Spleen (tissue), 13 donors: ENCODE measurements at places on chromosomes 6 and 20. TPM values are rescaled to one million over a fixed set of nuclear protein-coding genes. Genes with fewer than 3 reads are reported as not detected.

DNA sequence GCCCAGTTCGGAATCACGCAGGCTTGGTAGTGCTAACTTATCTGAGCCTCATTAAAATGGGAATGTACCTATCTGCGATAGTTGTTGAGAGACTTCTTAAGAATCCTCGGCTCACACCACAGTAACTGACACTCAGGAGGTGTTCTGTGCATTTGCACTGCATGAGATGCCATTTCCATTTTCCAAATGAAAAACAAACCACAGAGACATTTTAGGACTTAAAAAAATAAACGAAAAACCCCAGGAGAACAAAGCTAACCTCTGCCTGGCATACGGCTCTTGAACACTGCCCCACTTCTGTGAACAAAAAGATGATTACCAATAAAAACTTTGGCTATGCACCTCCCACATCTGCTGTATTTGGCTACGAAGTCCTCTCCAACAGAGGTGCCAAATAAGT, 37.6 kb downstream of the BEND3 start:
- no peak overlapping the region for H3K27ac ChIP-seq
- H3K4me3 ChIP-seq, result no peak overlapping the region
- H3K4me1 ChIP-seq, result no peaks in the 10 kb centered on the region

DNA sequence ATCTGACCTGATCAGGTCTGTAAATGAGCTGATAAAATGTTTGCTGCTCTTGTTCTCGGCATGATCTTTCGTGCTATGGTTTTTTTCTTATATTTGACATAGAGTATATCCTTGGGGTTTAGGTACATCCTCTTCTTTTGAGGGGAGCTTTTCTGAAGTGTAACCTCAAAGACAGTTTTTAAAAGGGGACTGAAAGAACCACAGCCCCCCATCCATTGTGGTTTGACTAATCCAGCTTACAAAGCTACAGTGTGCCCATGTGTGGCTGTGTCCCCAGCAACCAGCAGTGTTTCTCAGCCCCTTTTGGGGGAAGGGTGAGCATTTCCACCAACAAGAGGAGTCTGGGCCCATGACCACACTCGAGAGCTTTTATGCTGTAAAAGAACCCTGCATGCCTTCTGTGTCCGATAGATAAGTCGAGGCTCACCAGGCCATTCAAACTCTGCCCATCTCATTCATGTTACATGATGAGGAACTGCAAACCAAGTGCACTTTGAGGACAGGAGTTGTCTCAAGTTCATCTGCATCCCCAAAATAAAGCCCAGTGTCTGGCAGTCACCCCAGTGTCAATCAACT, 266.0 kb downstream of the SLC24A3 start:
- H3K4me3 ChIP-seq, result no peak overlapping the region
- H3K27me3 ChIP-seq, result no peaks in the 10 kb centered on the region
- no peak for DNase-seq
- no peaks in the 10 kb centered on the region for H3K36me3 ChIP-seq
- H3K27ac ChIP-seq, result no peak overlapping the region
- H3K4me1 ChIP-seq, result no peaks in the 10 kb centered on the region

The MRAP2 gene
- 14.3 TPM for total RNA-seq

The CPNE5 gene
- 19.4 TPM for total RNA-seq
